Myocyte (in vitro differentiated cells): ENCODE measurements at places on chromosomes 6 and 20. TPM values are rescaled to one million over a fixed set of nuclear protein-coding genes. Genes with fewer than 3 reads are reported as not detected.

DNA sequence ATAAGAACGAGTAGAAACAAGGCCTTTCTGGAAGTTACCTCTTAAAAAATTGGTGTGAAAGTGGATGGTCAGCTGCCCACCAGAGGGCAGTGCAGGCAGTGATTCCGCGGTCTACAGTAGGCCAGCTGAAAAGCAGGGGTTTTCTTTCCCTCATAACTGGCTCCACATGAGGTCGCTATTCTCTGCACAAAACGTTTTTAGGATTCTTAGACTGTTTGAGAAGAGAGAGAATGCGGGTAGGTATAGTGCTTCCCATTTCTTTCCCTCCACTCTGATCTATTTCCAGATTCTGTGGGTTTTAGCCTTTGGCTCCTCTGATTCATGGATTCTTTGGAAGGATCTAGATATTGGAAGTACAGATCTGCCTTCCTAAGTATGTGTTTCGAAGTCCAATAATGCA is 14.2 kb downstream of the FIG4 start:
- peak; percentile 88 for DNase-seq

GRCh38 chr6:46513533-46513932 is 22.3 kb upstream of the RCAN2 start:
- no peak for DNase-seq

DNA sequence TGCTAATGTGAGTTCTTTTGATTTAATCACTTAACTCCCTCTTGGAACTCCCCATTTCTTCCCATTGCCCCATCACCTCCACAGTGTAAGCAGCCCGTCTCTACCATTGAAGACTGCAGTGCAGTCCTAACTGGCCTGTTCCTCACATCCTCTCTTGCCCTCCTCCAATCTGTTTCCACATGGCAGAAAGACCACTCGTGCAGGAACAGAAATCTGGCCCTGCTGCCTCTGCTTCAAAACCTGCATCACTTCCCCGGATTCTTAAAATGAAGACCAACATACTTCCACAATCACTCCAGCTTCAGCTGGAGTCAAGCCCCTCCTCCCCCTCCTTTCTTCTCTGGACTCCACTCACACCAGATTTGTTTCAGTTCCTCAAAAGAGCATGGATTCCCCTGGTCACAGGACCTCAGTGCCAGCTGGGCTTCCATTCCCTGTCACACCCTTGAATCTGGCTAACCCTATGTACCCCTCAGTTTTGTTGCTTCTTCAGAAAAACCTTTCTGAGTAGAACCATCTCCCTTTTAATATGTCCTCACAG is 802.3 kb downstream of the MAFB start:
- DNase-seq = no peak

- peak; percentile 14 for DNase-seq
Measured at GRCh38 chr20:54475334-54476168, at the start of gene DOK5. Gene DOK5 (plus strand): TSS chr20:54475593. CDS start chr20:54475947, 354 bp downstream.

DNA sequence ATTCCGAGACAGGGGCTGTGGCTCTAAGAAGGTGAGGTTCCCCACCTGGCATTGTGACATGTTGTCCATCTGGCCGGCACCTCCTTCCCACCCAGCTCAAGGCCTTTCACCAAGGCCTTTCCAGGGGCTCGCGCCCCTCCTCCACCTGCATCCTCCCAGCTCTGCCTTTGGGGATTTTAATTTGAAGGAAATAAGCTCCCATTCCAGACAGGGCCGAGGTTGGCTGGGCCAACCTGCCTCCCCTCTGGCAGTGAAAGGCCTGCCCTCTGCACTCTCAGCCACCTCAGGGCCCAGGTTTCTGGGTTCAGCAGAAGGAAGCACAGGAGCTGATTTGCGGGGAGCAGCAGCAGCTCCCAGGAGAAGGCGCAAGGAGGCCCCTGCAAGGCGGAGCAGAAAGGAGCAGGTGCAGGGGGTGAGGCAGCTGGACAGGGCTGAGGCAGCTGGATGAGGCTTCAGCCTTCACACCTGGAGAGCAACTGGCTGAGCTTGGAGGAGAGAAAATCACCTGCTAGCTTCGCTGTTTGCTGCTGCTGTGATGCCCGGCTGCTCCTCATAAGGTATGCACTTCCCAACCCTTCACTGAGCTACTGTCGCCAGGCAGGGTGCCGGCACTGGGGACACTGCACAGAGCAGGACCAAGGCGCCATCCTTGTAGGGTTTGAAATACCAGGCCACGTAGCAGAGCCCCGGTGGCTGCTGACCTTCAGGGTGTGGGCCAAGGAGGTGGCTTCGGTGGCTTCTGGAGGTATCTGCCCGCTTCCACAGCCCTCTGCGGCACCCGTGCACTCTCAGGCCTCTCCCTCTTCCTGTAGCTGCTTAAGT is 147.0 kb downstream of the SYNDIG1 start:
- DNase-seq = no peak

The PRPF6 gene
- 42.4 and 49.4 TPM in 2 replicates for total RNA-seq

DNA sequence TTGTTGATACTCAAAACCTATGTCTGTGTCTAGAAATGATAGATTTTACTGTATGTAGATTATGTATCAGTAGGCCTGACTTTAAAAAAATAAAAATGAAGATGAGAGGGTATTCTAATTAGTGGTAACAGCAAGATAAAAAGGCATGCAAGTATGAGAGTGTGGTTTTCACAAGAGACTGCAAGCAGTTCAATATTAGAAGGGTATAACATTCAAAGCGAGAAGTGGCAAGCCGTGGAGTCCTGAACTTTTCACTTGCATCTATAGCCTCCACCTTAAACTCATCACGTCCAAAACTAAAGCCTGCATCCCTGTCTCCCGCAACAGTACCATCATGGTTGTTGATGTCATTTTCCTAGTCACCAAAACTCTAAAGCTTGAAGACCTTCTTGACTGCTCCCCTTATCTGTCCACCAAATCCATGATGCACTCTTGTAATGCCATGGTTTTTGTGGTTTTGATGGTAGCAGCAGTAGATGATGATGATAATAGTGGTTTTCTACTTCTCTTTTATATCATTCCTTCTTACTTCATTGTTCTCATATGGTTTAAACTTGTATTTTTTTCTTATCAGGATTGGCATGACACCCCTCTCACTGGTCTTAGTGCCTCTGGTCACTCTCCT is 9.2 kb upstream of the CGA start:
- no peak for DNase-seq
